Activated CD4-positive, alpha-beta T cell treated with anti-CD3 and anti-CD28 coated beads for 4 hours (primary cell): ENCODE measurements at places on chromosomes 7 and 10.

GRCh38 chr7:3043544-3044371 is at the start of gene CARD11:
TSS of gene CARD11 (minus strand) at chr7:3043867. CDS start at chr7:2958506, 85,361 bp downstream.
- DNase-seq, result peak; percentile 65

DNA sequence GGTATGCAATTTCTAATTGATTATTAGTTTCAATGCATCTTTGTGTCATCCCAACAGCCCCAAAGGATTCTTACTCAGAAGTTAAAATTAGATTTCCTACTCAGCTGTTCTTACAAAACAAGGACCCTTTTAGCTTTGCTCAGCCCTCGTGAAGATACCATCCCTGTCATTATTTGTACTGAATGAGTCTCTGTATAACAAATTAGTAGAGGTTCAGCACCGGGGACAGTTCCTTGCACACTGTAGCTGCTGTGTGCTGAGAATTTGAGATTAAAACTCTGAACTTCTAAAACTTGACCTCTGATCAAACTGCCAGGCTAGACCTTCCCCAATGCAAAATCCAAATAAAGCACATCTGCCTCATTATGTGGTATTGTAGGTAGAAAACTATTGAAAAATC is 299.1 kb downstream of the LHFPL3 start:
- DNase-seq, result no peak

DNA sequence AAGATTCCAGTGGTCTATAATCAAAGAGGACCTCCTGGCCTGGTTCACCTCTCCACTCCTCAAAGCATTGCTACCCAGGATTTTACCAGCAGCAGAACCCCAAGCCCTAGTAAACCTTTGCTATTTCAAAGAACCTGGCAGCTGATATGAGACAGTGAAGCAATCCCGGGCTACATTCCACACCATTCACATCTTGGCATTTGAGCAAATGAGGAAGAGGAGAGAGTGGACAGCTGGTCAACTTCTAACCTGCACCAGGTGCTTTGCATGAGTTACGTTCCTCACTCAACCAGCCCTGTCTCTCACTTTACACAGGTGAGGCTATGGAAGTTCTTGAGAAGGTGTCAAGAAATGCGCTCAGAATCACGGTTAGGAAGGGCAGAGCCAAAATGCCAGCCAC is 1.1 kb downstream of the CCDC3 start:
- no peak for DNase-seq

DNA sequence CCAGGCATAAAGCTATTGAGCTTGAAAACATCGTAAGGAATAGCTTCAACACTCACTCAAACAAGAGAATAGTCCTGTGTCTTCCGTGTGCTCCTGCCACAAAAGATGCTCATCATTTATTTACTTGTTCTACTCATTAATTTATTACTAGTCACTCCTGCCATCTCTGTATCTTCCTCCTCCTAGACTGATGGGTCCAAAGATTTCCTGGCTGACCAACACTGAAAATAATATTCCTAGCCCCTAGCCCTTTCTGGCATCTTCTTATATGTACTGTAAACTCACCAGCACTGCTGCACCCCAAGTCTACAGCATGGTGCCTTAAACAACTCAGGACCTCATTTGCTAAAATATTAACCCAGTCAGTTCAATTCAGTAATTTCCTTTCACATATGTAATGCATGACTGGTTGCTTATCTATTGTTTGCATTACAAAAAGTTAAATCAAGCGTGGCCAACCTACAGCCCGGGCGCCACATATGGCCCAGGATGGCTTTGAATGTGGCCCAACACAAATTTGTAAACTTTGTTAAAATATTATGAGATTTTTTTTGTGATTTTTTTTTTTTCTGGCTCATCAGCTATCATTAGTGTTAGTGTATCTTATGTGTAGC is 86.7 kb upstream of the GSDME start:
- no peak for DNase-seq

DNA sequence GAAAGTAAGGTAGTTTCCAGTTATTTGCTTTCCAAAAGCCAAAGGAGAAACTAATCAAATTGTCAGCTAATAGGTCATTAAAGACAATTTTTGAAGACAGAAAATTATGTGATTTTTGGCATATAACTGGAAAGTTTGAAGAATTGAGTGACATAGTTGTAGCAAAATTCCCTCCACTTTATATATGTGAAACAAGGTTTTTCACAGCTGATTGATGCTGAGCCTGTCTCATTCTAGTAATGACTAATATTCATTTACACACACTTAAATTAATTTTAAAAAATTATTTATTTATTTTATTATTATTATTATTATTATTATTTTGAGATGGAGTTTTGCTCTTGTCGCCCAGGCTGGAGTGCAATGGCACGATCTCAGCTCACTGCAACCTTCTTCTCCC is 16.3 kb upstream of the SIRT1 start:
- DNase-seq, result no peak

DNA sequence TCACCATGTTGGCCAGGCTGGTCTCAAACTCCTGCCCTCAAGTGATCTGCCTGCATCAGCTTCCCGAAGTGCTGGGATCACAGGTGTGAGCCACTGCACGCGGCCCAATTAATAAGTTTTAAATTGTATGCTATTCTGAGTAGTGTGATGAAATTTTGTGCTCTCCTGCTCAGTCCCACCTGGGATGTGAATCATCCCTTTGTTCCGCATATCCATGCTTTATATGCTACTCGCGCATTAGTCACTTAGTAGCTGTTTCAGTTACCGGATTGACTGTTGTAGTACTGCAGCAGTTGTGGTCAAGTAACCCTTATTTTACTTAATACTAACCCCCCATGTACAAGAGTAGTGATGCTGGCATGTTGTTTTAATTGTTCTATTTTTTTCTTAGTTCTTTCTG is 47.3 kb upstream of the OIT3 start:
- DNase-seq, result no peak

DNA sequence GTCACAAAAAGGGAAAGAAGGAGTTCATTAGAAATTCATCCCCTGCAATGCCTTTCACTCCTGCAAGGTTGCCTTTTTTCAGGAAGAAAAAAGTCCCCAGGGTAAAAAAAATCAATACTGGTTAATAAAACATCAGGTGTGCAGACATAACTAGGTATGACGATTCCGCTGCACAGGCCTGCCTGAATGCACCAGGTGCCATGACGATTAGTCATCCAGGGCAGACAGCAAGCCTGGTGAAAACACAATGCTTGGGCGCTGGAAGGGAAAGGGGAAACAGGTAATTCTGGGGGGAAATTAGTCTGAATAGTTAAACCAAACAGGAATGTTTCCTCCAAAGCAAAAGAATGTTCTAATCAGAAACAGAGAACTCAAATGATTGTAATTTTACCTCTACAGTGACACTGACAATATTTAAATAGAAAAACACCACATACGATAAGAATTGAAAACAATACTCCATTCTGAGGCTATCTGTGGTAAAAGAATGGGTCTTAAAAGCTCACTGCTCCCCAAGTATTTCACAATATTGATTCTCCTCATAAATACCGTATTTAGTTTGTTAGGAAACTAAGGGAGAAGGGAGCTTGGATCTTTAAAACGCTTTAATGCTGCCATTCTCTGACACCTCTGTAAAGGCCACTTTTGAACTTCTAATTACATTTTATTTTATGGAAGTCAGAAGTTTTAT is 45.2 kb downstream of the VPS41 start:
- DNase-seq, result no peak
